ENCODE measurements at places on chromosomes 1 and 21.

- DNase-seq = no peak
These were observed 27.0 kb upstream of the SGIP1 start for GRCh38 chr1:66506991-66507390.

GRCh38 chr1:19495000-19495656, 9.8 kb upstream of the CAPZB start:
- no peak for DNase-seq

DNA sequence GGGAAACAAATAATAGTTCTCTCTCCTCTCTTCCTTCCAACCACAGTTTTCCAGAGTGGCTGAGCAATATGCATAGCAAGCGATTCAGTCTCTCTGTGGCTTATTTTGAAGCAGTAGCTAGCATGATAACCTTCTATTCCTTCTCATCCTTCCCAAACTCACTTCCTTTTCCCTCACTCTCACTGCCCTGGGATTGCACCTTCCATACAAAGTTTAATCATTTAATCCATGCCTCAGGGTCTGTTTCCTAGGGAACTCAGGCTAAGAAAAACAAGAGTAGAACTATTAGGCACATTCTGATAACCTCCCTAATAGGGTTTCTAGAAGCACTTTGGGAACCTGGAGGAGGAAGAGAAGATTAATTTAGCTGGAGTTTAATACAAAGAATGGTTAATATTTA, 97.7 kb upstream of the S1PR1 start:
- no peak for DNase-seq

DNA sequence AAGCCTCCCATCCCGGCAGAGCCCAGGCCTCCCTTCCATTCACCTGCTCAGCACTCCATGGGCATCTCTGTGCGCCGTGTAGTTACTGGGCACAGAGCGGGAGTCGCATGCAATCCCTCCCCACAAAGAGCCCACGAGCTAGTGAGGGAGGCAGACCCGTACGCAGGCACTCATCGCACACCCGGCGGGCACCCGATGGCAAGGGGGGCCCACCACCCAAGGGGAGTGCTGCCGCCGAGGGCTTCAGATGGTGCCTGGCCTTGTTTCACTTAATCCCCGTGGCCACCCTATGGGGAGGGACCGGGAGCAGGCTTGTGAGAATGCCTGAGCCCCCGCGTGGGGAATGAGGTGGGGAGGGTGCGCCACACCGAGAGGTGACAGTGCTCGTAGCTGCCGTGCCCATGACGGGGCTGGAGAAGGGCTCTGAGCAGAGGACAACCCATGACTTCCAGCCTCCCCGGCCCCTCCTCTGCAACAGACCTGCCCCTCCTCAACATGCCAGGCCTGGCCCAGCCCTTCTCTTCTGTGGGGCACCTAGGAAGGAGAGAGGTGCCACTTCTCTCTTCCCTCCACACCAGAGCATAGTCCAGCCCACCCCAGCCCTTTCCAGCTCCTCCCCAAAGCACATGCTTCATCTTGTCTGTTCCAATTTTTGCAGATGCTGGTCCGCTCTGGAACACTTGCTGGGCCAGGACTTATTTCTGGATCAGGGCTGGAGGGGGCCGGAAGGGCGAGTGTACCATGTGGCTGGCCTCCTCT, 30.2 kb upstream of the SELENON start:
- DNase-seq = no peak

GRCh38 chr1:112388436-112388835, 7.6 kb upstream of the CTTNBP2NL start:
- DNase-seq = no peak

DNA sequence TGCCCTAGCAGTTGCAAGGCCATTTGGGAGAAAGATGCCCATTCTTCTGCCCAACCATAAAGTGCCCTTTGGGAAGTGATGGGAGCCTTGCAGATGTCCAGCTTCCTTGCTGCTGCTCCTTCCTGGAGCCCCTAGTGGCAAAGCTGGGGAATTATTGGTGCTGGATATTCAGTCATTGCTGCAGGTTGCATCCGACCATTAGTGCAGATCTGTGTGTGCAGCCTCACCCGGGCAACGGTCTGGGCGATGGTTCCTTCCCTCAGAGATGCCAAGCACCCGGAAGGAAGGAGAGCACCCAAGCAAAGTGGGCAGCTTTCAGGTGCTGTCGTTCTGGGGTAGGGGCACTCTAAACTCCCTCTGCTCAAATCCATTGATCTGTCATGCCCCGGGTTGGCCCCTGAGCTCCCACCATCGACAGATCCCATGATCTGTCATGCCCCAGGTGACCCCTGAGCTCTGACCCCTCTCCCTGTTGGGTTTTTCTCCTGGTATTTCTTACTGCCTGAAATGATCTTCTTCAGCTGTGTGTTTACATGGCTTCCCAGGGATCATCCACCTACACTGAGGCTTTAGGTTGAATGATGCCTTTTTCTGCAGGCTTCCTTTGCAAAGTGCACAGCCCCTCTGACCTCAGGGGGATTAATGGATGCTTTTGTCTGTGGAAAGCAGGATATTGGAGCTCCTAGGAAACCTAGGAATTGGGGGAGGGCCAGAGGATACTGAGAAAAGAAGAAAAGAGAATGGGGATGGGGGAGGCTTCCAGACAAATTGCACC, 467.5 kb downstream of the PTPRU start:
- DNase-seq = no peak

DNA sequence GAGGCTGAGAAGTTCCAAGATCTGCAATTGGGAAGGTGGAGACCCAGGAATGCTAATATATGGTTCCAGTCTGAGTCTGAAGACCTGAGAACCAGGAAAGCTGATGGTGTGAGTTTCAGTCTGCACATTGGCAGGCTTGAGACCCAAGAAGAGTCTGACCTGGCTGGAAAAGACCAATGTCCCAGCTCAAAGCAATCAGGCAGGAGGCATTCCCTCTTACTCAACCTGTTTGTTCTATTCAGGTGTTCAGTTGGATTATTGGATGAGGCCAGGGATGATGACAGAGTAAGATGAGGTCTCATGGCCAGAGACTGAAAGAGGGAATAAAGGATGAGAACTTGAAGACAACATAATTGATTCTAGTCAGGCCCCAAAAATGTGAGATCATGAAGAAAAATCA, 50.1 kb downstream of the SPATA46 start:
- DNase-seq = no peak

DNA sequence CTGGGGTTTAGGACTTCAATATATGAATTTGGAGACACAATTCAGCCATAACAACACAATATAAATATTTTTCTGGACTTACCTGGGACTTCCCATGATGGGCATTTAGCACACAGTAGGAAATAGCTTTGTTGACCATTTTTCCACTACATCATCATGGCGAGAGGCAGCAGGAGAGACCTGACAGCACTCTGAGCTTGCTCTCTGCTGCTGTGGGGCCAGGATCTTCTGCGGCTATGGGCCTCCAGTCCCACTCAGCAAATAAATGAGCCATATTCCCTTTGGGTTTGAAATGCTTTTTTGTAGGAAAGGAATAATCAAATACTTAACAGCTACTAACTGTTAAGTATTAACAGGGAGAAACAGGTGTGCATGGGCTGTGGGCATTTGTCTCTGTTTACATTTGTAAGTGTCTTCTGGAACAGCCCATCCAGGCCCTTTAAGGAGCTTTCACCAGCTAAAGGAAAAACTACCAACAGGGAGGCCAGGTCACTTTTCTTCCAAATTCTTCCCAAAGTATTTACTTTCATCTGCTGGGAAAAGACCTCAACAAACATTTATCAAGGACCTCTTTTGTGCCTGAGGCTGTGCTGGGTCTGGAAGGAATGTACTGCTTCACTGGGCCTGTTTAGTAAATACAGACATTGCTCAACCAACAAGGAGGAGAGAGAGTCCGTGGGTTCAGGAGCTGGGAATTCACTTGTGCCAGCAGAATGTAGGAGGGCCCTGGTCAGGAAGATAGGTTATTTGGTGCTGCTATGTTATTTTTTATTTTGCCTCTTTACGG, 133.2 kb downstream of the LRIG2 start:
- DNase-seq = no peak

DNA sequence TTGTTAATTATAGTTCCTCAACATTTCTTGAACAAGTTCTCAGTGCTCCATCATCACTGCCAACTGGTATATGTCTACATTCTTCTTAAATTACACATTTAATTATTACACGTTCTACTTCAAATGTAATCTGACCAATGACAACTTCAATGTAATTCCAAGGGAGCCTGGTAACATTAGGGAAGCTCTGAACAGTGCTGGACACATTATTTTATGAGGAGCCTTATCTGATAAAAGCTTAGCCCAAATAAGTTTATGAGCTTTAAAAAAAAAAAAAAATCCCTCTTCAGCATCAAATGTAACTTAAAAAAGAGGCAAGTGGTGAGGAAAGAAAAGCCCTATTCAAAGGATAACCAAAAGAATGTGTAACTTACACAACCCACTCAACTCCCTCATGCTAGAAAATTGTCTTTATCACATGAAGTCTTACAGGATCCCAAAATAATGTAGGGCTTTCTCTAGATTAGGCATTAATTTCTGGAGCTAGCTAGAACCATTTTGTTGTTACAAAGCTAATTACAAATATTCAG, 35.2 kb upstream of the ABCA4 start:
- no peak for DNase-seq

DNA sequence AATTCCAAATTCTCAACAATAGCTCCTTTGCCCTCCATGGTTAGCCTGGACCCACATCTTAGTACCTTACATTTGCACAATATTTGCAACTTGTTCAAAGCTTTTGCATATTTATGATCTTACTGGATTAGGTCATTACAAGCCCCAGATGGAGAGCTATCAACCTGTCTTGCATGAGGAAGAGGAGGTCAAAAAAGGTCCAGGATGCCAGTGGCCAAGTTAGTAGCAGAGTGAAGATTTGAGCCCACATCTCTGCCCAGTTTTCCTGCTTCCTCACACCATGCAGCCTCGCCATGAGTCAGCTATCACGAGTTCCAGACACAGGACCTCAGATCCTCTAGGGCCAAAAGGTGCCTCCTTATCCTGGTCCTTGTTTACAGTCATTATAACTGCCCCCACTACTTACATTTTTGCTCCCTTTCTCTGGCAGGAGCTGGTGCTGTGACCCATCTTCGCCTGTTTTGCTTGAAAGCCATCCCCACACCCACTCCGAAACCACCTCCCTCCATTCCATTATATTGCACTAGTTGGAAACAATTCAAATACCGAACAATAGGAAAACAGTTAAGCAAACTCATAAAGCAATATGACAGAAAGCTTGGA, 5.0 kb upstream of the AHCYL1 start:
- DNase-seq = no peak

DNA sequence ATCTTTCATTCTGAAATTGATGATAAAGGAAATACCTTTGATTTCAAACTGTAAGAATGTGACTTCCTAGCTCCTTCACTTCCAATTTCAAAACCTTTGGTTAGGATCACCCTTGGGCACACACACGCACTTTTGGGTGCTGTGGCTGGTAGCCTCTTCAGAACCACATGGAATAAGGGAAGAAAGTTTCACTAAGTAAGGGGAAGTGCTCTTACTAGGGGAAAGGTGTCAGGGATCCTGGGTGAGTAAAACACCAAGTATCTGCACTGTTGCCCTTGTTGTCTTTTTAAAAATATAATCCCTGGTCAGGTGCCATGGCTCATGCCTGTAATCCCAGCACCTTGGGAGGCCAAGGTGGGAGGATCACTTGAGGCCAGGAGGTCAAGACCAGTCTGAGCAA, 132.4 kb downstream of the SDCCAG8 start:
- DNase-seq = no peak

- DNase-seq = no peak
These were observed 465.8 kb upstream of the PLXNA2 start for GRCh38 chr1:208709981-208710380.

GRCh38 chr1:241666419-241666818, 14.3 kb downstream of the WDR64 start:
- DNase-seq = no peak

- DNase-seq = no peak
These were observed 44.6 kb downstream of the MAEL start for GRCh38 chr1:167033646-167034045.

DNA sequence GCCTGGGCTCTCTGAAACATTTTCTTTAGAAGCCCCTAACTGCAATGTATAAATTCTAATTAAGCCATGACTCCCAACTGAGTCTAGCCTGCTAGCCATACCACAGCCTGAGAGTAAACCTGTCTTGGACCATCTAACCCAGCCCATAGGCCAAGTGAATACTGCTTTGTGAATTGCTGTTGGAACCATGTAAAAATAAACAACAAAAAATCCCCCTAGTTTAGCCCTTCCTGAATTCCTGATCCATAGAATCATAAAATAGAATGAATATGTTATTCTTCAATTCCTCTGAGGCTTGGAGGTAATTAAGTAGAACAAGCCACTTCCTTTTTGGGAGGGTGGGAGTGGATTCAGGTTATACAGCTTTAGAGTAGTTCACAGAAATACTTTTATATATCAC, 1496.4 kb downstream of the MRPL39 start:
- DNase-seq = no peak

- peak; percentile 73 for DNase-seq
These were observed 32.4 kb upstream of the JUN start for GRCh38 chr1:58816072-58816746.

GRCh38 chr1:115090540-115090939, 1.2 kb upstream of the TSPAN2 start:
- no peak for DNase-seq
